ENCODE measurements at places on chromosomes 3 and 15. TPM values are rescaled to one million over a fixed set of nuclear protein-coding genes. Genes with fewer than 3 reads are reported as not detected.

- H3K27ac ChIP-seq = no peak overlapping the region
- H3K4me1 ChIP-seq = no peaks in the 10 kb centered on the region
- no peaks in the 10 kb centered on the region for H3K27me3 ChIP-seq
- no peak overlapping the region for H3K4me3 ChIP-seq
- no peak for DNase-seq
- no peaks in the 10 kb centered on the region for H3K36me3 ChIP-seq
Measured at GRCh38 chr3:29099775-29100174, 181.1 kb upstream of the RBMS3 start.

The SLC6A20 gene
- 19.8 TPM for total RNA-seq

The C3orf22 gene
- not detected for total RNA-seq

DNA sequence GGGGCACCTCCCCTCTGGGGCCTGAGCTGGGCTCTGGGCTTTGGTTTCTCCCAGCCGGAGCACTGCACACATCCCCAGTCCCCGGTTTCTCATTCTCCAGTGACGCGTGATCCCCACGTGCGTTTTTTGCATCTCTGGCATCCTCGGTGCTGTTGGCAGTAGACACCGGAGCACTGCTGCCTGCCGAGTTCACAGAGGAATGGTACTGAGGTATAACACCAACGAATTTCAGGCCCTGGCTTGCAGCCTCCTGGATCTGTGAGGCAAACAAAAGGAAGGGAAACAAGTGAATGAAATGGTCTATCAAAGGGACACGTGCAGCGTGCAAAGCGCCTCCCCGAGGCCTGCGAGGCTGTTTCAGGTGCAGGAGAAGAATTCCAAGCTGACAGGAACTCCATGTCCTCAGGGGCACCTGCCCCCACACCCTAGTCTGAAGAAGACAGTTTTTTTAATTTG is 112.9 kb downstream of the OXNAD1 start:
- H3K4me1 ChIP-seq = peaks cover 28% of the 10 kb centered on the region
- no peak overlapping the region for H3K4me3 ChIP-seq
- H3K27ac ChIP-seq = peak overlapping the region; percentile 12
- no peaks in the 10 kb centered on the region for H3K27me3 ChIP-seq

The CSTA gene
- total RNA-seq = 4.8 TPM

Data from tibial nerve (tissue), 4 donors.